HS-5 (cell line): ENCODE measurements at places on chromosomes 2 and 18.

GRCh38 chr2:26344581-26345282 lies 1.2 kb upstream of the SELENOI start:
- DNase-seq, result peak; percentile 22

DNA sequence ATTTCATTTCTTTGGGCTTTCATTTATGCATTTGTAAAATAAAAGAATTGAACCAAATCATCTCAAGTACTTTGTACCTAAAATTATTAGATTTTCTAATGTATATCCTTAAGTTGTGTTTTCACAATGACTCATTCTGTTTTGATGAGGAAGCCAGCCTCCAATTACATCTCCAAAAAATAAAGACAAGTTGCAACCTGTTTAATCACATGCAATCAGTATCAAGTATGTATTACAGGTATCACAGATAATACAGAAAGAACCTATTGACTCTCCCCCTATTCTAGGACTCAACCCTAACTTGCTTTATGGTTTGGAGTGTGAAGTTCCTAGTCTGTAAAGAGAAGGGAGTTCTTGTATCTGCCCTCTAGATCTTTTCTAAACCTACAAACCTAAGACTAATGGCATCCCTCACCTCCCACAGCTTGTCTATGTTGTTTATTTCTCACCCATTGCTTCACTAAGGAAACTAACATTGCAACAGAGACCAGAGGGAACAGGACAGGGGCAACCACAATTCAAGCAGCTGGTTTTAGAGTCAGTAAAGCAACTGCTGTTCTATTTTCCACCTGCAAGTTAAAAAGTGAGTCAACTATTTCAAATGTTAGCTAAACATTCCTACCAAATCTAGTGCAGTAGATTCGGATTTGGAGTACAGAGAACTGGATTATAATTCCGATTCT lies 141.1 kb upstream of the ETAA1 start:
- DNase-seq, result no peak

- DNase-seq, result no peak
These were observed at the start of gene RAB17 for GRCh38 chr2:237590272-237591140. Gene RAB17, minus strand, starts transcription at chr2:237590734. Its CDS starts 4,580 bp downstream, at chr2:237586154.

DNA sequence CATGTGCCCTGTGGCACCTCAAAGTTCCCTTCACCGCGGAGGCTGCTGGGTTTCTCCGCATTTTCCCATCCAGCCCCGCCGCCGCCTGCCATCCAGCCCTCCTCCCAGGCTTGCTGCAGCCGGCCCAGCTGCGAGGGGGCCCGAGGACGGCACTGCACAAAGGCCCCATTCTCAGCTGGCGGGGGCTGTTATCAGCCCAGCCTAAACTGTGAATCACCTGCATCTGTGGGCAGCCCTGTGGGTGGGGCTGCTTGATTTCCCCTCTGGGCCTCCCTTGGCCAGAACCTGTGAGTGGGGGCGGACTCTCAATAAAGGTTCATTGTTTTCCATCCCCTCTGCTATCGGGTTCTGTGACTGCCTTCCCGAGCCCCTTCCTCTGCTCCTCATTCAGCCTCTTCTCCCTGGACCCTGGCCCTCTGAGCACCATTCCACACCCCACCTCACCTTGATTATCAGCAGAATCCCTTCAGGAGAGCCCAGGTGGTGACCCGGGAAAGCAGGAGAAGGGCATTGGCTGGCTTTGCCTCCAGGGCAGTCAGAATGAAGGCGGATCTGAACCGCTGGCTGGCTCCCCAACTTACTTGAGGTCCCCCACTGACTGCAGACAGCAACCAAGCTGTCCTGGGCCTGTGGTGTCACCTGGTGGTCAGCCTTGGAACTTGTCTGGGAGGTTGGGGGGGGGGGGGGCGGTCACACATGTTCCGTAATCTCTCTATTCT lies 204.5 kb downstream of the ZFP36L2 start:
- DNase-seq, result no peak

DNA sequence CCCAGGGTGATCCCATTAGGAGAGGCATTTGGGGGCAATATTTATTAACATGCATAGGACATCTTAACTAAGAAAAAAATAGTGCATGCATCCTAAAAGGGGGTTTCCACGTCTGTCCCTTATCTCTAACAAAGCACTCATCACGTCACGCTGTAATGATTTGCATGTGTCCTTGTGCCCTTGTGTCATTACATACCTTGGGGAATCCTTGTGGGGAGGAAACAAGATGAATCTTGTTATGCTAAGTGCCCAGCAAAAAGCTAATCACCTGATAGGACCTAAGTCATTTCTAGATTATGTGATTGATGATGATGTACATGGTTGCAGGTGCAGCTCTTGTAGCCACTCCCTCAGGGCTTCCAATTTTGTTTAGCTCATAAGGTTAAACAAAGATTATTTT lies 250.9 kb downstream of the FBXO15 start:
- DNase-seq, result no peak

DNA sequence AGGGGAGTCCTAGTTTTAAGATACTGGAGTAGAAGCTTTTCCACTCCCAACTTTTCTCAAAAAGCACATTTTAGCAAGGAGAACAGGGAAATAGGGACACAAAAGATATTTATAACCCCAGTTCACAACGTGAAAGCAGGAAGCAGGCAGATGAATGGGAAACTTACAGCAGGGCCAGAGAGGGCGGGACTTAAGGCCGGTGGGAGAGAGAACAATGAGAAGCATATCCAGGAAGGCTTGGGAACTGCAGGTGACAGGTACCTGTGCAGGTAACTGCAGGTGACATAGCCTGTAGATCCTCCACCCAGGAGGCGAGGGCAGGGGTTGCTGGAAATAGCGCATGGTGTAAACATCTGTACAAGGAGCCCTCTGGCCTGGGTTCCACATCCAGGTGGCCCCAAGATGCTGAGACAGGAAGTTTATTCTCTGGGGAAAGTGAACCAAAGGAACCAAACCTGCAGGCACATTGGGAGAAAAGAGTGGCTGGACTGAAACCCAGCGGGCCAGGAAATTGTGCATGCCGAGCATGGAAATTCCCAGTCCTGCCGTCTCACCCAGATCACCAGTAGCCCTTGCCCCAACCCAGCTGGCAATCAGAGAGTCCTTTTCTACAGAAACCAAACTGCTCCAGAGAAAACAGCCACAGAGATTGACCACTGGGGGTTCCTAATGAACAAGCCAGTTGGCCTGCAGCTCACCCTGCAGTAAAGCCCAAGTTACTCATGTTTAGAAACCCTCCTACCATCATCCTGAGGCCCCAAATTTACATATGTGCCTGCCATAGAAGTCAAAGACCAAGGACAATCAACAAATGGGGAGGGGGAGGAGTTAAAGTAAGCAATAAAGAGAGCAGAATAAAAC lies 24.3 kb upstream of the COL6A3 start:
- DNase-seq, result no peak

DNA sequence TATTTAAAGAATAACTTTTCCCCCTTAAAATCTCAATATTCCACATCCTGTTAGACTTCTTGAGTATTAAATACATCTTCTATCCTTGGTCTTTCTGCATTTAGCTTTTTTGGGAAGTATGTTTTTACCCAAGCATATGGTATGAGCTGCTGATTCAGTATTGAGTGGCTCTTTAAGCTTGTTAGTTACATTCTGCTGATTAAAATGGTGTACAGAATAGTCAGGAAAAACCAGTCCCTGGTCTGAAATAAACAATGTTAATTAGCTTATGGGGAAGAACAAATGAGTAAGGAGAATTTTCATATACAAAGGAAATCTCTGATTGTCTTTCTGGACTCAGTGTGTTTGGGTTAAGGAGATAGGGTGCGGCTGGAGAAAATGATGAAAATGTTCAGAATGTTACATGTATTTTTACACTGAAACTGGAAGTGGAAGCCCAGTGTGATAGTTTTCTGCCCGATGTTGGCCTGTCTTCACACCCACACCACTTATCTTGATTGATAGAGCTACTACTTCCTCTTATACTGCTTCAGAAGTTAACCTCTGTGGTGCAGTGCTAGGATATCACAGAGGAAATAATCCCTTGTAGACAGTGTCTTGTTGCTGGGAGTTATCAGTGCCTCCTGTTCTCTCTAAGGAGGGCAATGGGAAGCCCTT lies 84.0 kb downstream of the MSH2 start:
- no peak for DNase-seq

DNA sequence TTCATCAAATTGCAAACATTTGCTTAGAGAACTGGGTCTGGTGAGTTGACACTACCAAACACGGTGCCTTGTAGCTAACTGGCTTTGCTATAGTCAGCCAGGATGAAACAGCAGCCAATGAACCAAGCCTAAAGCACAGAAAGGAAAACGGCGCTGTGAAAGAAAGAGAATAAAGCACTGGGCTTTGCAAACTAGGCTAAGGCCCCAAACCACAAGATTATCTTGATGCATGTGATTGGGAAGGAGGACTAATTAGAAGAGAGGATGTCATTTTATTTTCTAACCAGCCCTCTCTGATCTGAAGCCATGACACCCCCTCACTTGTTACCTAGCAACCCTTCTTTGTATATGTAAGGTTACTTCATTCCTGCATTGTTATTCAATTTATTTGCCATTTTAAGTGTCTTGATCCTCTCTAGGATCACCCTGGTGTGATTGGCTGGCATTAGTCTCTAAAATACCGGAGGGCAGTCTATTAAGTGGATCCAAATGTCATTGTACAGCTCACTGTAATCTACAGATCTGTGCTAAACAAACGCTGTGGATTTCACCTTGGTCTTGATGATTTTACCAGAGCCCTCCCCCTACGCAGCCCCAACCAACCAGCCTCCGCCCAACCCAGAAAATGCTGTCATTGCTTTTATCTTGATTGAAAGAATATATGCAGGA lies 395.4 kb upstream of the ACVR2A start:
- no peak for DNase-seq

DNA sequence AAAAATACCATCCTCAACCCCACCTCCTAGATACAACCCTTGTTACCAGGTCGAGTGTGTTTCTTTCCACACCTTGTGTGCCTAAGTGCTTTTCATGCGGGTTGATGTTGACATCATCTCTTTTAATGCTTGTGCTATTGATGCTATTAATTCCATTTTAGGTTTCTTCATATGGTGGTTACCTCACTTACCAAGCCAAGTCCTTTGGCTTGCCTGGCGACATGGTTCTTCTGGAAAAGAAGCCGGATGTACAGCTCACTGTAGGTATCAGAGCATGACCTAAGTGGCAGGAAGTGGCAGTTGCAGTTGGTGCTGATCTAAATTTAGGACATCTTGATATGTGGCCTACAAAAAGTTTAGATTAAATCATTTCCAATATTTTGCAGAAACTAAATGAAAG lies 149.9 kb upstream of the TTC39C start:
- no peak for DNase-seq

- DNase-seq, result no peak
These were observed 100.8 kb upstream of the ZSWIM2 start for GRCh38 chr2:186949726-186950256.

GRCh38 chr2:156340804-156341451 lies 8.4 kb upstream of the NR4A2 start:
- DNase-seq, result no peak

DNA sequence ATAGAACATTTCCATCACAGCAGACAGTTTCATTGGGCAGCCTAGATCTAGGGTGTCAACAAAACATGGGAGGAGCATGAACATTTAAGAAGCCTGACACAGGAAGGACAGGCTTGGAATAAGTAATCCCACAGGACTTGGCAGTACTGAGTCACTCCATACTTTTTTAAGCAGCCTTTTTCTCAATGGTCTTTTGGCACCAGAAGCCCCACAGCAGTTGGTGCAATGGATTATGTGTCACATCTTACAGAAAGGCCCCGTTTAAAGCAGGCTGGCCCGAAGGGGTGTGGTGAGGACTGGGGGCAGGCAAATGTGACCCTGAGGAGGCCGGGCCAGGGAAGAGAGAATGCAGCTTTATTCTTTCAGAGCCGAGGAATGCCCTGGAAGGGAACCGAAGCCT lies 26.6 kb downstream of the SPTBN1 start:
- DNase-seq, result peak; percentile 84

DNA sequence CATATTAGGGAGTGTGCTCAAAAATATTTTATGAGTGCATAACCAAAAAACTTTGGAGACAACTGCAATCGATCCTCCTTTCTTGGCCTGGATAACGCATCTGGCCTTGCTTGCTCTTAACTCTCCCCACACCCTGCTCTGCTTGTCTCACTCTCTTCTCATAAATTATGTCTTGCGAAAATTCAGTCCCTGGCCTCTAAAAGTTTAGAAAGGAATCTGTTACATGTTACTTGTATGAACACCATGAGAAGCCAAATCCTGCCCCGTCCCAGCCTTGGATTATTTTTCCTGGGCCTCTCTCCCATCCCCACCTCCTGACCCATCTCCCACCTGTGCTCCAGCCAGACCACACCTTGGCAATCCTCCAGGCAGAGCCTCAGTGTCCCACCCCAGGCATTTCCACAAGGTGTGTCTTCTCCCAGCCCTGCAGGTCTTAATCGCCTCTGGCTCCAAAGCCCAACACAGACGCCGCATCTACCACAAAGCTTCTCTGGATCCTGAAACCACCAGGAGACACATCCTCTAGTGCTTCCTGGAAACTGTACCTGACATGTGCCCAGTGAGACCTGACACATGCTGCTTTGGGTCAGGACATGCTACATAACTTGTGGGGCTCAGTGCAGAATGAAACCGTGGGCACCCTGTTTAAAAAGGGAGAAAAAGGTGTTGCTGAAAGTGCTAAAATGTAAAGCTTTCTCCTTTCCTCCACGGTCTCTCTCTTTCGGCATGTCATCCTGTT lies 99.6 kb upstream of the ST3GAL5 start:
- DNase-seq, result no peak

DNA sequence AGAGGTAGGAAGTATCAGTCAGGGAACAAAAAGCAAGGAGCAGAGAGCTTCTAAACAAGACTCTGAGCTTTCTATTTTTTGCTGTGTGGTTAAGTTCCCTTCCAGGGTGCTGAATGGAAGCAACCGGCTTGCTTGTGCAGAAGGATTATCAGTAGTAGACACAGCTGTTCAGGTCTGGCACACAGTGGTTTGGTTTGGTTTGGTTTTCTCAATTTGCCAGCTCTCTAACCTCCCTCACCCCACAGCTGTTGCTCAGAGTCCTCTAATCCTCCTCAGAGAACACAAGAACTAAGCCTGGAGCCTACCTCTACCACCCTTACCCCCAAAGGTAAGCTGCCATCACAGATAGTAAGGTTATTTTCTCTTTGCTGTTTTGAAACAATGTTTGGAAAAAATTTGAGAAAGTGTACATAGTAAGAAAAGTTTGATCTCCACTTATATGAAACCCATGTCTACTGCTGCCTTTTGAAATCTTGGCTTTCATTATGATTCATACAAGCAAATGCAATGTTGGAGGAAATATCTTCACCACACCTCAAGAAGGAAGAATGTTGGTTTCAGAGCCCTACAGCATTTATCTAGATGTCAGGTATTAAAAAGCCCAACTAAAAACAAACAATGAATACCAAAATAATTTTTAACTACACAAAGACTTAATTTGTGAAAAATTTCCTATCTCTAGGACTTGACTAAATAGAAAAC lies 255.3 kb downstream of the NR4A2 start:
- DNase-seq, result no peak

DNA sequence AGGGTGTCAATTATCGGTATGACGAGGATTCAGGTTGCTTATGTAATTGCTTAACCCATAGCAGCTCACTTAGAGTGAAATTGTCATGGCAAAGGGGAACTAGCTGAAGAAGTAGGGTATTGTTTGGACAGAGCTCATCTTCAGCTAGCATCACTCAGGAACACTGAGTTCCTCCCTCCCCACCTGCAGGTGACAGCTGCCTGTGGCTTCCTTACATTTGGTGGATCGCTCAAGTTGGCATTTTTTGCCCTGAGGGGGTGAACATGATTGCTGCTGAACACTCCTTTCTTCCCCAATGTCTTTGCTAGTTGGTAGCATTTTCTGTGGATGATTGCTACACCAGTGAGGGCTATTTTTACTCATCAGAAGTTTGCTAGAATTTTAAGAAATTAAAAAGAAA lies 86.7 kb upstream of the THUMPD2 start:
- DNase-seq, result no peak
